ENCODE measurements at places on chromosomes 1 and 21.

- DNase-seq = no peak
Measured at GRCh38 chr21:35399706-35400105, 350.6 kb upstream of the RUNX1 start.

DNA sequence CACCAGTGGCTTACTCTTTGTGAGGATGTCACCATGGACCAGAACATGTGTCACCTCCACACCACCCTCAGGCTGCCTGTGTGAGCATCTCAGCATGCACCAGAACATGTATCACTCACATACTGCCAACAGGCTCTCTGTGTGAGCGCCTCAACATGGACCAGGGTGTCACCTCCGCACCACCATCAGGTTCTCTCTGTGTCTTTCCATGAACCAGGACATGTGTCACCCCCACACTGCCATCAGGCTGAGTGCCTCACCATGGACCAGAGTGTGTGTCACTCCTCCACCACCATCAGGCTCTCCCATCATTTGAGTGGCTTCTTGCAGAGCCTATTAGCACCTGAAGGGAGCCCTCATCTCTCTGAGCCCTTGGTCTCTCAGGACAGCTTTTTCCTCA, 125.2 kb downstream of the ZNF648 start:
- no peak for DNase-seq

GRCh38 chr1:173424782-173425407, 52.2 kb upstream of the PRDX6 start:
- DNase-seq = no peak

GRCh38 chr1:51009381-51009780, 39.3 kb downstream of the CDKN2C start:
- DNase-seq = no peak

DNA sequence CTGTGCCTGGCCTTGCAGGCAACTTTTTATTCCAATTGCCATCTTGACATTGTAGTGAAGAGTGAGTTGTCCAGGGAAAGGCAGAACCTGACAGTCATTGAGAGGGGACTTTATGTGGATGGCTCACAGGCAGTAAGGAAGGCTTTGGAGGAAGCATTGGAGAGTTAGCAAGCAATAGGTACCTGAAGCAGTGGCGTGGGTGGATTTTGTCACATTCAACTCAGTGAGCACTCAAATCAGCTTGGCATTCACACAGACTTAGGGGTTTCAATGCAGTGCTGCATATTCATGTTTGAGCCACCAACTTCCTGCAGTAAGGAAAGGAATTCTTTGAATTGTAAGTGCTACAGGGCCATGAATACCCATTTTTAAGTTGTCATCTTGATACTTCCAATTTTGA, 69.0 kb downstream of the AK4 start:
- no peak for DNase-seq

DNA sequence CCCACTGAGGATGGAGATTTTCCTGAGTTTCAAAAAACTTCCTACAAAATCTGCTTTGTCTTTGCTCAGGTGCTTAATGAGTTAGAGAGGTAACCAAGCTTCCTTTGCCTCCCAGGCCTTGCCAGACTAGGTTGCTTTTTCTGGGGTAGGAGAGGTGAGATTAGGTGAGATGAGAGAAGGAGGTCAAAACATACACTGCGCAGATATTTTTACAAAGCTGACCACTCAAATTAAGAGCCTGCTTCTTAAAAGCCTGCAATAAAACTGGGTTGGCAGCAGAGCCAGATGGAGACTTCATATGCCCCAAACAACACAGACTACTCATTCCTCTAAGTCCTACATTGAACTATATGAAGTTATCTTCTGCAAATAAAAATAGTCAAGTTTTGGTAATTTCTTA, 352.5 kb downstream of the NUF2 start:
- no peak for DNase-seq

DNA sequence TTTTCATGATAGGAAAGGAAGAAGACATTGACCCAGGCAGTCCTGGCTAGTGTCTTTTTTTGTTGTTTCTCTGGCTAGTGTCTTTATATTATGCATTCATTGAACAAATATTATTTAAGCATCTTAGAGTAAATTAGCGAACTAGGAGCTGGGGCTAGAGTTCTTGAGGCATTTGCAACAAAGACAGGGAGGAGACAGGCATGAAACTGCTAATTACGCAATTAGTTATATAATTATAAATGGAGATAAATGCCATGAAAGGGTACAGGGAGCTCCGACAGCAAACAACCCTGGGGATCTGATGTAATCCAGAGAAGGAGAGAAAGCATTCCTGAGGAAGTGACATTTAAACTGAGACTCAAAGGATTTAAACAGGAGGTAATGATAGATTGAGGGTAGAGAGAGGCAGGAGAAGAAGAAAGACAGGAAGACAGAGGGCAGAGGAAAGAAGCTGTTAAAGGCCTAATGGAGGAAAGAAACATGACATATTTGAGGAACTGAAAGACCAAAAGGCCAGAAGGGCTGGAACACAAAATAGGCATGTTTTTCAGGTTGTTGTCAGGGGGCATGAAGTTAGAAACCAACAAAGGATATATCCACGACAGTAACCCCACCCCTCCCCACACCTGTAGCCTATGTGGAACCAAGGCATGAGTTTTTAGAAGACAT, 99.5 kb upstream of the GJB5 start:
- DNase-seq = no peak

- DNase-seq = no peak
Measured at GRCh38 chr1:156160743-156161171, 7.4 kb downstream of the SEMA4A start.

- no peak for DNase-seq
Measured at GRCh38 chr1:21669258-21670058, at the start of gene RAP1GAP. RAP1GAP (minus strand) TSS chr1:21669357; CDS start chr1:21620032, 49,325 bp downstream.

DNA sequence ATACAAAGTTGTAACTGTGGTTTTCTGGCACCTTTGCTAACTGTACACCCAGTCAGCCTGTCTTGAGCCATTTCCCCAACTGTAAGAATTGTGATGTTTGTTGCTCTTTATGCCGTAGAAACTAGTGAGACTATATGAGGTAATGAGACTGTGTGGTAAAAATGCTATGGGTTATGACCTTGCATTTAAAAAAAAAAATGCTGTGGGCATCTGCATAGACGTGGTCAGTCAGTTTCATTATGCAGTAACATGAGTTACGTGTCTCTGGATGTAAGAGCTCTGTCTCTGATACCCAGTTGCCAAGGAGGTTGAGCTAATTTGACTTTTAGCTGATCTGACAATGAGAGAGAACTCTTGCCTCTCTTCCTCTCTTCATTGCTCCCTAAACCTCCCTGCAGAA, 80.6 kb upstream of the LAMC2 start:
- DNase-seq = no peak

DNA sequence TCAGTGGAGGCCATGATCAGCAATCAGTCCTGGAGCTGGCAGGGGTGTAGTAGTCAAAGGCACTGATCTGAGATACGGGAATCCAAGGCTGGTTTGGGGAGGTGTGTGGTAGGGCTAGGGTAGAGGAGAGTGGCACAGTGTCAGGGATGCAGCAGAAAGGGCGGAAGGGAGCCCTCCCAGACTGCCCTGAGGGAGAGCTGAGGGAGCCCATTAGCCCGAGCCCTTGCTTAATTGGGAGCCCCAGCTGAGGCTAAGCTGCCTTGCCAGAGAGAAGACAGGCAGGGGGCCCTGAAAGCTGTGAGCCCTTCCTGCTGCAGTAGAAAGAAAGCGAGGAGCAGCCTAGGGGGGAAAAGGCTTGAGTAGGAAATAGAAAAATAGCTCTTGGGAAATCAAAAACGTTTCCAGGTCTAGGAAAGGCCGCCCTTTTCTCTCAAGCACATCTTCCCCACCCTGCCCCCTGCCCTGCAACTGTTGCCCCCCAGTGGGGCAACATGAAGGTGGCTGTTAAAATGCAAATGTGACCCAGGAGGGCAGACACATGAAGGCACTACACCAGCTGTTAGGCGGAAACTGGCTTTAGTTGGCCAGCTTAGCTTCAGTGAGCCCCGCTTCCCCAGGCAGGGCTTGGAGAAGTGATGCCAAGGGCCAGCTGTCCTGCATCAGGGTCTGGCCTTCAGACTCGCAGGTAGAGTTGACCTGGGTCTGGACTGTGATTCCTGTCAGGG, 106.2 kb downstream of the UCK2 start:
- no peak for DNase-seq

DNA sequence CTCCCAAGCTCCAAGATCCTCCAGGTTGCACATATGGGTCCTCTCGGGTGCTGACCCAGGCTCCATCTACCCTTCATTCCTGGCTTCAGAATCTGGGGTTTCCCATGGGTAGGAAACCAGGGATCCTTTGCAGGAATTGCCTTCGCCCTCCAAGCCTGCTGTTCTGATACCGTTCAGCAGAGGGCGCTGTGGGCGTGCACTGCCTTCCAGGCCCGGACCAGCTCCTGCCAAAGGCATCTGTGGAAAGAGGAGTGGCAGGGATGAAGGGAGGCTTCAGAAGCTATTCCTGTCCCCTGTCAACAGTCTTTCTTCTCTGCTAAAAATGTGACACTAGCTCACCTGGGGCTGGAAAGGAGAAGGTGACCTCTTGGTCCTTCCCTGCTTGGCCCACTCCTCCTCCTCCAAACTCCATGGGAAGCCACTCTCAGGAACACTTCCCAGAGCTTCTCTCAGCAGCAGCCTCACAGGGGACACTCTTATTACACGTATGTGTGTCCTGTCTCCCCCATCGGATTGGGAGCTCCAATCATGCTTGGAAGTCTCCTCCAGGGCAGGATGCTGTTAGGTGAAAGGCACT, 71.2 kb downstream of the VWA5B1 start:
- DNase-seq = no peak

DNA sequence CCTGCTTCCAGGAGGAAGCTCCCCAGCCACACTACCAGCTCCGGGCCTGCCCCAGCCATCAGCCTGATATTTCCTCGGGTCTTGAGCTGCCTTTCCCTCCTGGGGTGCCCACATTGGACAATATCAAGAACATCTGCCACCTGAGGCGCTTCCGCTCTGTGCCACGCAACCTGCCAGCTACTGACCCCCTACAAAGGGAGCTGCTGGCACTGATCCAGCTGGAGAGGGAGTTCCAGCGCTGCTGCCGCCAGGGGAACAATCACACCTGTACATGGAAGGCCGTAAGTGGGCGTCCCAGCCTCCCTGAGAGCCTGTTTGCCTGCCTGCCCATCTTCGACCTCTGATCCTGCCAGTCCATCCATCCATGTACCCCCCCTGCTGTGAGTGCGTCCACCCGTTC, 3.6 kb downstream of the ECM1 start:
- no peak for DNase-seq

DNA sequence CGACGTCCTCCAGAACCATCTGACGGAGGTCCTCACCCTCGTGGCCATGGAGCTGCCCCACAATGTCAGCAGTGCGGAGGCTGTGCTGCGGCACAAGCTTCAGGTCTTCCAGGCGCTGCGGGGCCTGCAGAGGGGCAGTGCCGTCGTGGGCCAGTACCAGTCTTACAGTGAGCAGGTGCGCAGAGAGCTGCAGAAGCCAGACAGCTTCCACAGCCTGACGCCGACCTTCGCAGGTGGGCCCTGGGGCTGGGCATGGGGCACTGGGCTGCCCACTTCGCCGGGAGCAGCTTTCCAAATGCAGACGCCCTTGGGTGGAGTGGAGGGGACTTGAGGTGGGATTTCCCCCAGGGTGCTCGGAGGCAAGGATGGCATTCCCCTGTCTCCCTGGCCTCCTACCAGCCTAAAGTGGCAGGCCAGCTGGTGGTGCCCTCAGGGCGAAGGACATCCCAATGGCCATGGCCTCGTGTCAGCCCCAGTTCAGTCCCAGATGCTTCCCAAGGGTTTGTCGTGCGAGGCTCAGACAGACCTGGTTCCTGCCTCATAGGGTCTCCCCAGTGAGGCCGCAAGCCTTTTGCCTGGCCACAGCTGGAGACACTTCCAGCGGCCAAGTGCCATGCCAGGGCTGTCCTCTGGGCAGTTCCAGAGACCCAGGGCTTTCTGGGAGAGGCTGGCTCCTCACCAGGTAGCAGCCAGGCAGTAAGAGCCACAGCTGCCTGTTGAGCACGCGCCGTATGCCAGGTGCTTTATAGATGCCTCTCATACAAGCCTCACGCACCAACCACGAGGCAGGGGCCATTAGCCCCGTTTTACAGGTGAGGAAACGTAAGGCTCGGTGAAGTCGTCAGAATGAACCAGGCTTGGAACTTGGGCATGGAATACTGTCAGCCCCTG, 27.8 kb downstream of the H6PD start:
- DNase-seq = no peak

DNA sequence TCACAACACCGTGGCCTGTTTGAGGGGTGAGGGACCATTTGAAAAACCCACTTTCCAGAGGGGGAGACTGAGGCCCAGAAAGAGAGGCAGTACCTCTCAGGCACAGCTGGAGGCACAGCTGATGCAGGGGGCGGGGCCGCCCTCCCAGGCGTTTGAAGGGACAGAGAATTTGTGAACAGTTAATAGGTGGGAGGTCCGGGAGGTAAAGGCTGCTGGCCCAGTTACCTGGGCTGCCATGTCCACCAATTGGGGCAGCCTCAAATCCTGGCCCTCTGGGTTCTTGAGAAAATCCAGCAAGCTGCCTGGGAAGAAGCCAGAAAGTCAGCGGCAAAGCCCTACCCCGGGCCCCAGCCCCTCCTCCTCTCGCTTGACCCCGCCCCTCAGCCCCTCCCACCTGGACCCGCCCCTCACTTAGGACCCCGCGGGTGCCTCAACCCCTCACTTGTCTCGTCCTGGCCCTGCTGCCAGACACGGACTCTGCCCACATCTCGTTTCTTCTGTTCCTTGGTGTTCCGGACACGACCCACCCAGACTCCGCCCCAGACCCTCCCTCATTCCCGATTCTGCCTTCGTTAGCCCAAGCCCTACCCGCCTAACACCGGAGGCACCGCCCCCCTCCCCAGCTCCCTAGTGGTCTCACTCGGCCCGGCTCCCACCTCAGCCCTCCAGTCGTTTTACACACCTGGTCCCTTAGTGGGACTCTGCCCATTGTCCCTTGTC, 10.8 kb upstream of the AHDC1 start:
- DNase-seq = no peak

DNA sequence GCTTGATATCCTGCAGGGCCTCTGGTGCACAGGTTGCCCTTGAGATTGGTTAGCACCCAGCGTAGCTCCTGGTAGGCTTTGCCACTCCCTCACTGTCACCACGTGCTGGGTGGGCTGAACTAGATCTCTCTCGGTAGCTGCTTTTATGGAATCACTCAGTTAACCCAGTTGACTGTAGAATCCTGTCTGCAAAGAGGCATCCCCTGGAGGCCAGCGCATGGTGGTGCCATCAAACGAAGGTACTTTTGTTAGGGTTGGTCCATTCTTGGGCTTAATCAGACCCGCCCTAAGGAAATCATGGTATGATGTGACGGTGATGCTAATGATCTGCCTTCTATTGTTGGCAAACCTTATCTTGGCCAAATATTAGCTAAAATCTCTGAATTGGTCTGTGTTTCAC, 153.4 kb downstream of the GALNT2 start:
- DNase-seq = no peak

DNA sequence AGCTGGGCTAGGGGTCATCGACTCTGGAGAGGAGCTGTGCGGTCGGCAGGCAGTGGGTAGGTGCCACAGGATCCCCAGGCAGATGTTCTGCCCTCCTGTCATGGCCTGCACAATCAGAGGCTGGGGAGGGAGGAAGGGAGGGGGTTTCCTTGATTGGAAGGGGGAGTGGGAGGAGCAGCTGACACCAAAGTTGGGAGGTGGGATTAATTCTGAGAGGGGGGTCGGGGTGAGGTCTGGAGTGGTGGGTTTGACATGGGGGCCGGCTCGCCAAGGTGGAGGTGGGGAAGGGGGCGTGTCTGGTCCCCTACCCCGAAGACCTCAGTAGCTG, 651 bp upstream of the HPCA start:
- DNase-seq = no peak

DNA sequence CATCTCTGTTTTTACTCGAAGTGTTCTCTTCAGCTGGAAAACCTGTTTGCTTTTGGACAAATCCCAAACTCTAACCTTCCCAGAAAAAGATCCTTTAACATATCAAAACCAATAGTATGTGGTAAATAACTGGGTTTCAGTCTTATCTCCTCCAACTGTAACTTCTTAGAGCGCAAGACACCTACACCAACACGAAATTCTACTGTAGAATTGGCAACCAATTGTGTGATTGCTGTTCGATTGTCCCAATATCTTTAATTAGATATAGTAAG, 5.8 kb upstream of the MPZL1 start:
- DNase-seq = no peak
